ENCODE measurements at places on chromosomes 11 and 22.

DNA sequence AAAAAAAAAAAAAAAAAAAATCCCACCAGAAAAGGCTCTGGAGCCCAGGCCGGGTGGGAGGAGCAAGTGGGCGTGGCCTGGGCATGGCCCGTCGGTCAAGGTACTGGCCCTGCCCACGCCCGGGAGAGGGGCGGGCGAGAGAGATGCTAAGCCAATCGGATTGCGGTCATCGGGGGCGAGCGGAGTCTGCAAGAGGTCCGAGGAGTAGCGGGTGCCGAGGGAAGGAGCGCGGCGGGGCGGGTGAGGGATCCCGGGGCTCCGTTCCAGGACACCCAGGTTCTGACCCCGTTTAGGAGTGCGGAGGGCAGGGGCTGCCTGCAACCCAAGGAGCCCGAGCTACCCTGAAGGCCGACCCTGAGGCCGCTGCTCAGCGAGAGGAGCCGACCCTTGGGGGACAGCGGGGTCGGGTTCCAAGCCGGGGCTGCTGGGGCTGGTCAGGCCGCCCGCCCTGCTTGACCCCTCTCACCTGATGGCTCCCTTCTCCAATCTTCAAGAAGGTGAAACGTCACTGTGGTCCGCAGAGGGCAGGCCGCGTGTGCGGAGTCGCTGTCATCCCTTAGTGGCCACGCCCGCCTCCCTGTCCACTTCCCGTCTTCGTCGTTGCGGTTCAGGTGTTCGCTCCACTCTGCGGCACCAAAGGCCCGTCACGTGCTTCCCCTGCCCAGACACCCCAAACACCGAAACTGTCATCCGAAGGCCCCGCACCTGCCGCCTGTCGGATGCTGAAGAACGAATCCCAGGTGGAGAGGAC, 11.1 kb upstream of the TAB1 start:
- DNase-seq = peak; percentile 64

DNA sequence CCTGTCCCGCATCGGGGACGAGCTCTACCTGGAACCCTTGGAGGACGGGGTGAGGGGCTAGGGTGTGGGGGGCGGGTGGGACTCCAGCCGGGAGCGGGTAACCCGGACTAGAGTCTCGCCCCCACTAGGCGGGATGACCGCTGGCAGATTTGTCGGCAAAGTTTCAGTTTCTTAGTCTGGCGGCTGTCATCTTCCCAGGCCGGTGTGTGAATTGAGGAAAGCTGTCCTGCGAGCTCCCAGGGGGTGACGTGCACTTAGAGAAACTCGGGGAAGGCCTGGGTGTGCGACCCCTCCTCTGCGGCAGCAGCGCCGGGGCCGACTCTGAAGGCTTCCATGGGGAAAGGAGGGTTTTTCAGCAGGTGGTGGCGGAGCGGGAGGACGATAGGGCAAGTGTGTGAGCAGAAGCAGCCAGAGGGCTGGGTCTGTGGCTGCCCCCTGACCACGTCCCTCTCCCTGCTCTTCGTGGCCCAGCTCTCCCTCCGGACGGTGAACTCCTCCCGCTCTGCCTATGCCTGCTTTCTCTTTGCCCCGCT, 463 bp downstream of the RAD9A start:
- no peak for DNase-seq

DNA sequence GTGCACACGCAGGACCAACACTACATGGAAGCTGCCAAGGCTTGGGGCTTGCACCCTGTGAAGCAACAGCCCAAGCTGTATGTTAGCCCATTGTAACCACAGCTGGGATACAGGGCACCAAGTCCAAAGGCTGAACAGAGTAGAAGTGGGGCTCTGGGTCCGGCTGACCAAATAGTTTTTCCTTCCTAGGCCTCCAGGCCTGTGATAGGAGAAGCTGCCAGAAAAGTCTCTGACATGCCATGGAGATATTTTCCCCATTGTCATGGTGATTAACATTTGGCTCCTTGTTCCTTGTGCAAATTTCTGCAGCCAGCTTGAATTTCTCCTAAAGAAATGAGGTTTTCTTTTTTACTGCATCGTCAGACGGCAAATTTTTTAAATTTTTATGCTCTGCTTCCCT, 941.2 kb downstream of the FAM181B start:
- no peak for DNase-seq

- no peak for DNase-seq
These were observed 20.7 kb upstream of the TPBGL start for GRCh38 chr11:75219869-75220268.

- DNase-seq = no peak
These were observed 19.4 kb downstream of the MED15 start for GRCh38 chr22:20526628-20527355.

- no peak for DNase-seq
These were observed 50.5 kb upstream of the POU2AF2 start for GRCh38 chr11:111194860-111195568.
